Activated CD4-positive, alpha-beta T cell treated with anti-CD3 and anti-CD28 coated beads, Interleukin-2, Interleukin-4, amounts not matched to agents 100 ng/mL and 50 ng/mL, durations not matched to agents 16 hours and 8 hours (primary cell): ENCODE measurements at places on chromosomes 1 and 21.

- DNase-seq = no peak
These were observed 116.0 kb downstream of the TOMM20 start for GRCh38 chr1:235012436-235013210.

- no peak for DNase-seq
These were observed 29.5 kb downstream of the C2CD2 start for GRCh38 chr21:41924368-41924754.

DNA sequence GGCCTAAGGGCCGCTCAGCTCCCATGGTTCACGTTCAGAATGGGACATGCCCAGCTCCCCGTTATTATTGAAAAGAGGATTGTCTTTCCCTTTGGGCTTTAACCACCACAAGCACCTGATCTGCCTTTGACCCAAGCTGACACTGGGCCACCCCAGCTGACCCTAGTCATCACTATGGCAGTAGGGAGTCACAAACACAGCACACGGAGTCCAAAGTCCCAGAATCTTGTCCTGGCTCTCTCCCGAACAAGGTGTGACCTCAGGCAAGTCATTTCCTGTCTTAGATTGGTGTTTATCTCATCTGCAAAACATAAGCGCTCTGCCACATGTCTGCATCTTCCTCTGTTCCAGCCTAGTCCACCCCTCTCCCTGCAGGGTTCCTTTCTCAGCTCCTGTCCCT is 31.5 kb downstream of the IGFN1 start:
- no peak for DNase-seq

- no peak for DNase-seq
These were observed 20.5 kb downstream of the RRP15 start for GRCh38 chr1:218305472-218306064.

DNA sequence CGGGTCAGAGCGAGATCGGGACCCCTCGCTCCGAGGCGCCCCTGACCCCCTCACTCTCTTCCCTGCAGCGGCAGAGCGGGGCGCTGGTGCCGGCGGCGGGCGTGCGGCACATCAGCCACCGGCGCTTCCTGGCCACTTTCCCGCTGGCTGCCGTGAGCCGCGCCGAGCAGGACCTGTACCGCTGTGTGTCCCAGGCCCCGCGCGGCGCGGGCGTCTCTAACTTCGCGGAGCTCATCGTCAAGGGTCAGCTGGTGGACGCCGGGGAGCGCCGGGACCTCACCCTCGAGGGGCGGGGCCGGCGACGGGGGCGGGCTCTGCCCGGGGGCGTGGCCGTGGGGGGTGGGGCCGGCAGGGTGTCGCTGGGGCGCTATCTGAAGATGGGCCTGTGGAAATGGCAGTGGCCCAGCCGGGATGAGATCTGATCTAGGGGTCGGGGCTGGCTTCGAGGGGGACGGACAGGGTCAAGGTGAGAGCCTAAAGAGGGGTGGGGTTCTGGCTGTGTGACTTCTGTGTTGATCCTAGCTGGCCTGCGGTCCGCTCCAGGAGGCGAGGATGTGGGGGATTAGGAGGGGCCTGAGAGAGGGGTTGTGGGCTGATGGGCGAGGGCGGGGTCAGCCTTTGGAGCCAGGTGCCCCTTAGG is 23.6 kb downstream of the PTPRU start:
- DNase-seq = peak; percentile 19

GRCh38 chr1:187985897-187986654 is 1157.3 kb downstream of the PLA2G4A start:
- DNase-seq = no peak

GRCh38 chr1:167856711-167857418 is 57.1 kb downstream of the ADCY10 start:
- no peak for DNase-seq

- DNase-seq = no peak
These were observed 318.3 kb downstream of the RRAGC start for GRCh38 chr1:38541223-38541622.

DNA sequence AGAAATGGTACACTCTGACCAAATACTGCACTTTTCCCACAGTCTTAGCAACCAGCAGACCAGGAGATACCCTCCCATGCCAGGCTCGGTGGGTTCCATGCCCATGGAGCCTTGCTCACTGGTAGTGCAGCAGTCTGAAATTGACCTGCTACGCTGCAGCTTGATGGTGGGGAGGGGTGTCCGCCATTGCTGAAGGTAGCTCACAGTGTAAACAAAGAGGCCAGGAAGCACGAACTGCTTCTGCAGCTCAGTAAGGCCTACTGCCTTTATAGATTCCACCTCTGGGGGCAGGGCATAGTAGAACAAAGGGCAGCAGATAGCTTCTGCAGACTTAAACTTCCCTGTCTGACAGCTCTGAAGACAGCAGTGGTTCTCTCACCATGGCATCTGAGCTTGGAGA is 12.3 kb upstream of the IFI44L start:
- no peak for DNase-seq

DNA sequence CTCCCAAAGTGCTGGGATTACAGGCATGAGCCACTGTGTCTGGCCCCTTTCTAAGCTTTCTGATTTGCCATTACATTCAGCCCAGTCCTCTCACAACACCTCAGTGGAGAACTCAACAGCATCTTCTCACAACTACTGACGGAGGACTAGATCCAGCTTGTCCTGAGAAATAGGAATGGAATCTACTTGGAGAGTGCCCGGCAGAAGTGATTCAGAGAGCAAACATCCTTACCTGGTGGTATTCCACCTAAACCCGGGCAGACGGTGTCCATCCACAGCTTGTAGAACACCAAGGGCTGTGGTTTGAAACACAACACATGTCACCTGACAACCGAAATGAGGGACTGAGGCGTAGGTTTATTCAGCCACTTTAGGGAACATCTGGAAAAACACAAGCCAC is 28.8 kb upstream of the CCSAP start:
- DNase-seq = no peak

- no peak for DNase-seq
These were observed 35.5 kb upstream of the HHAT start for GRCh38 chr1:210293171-210293607.

GRCh38 chr1:78060857-78061563 is 15.2 kb downstream of the GIPC2 start:
- DNase-seq = no peak

DNA sequence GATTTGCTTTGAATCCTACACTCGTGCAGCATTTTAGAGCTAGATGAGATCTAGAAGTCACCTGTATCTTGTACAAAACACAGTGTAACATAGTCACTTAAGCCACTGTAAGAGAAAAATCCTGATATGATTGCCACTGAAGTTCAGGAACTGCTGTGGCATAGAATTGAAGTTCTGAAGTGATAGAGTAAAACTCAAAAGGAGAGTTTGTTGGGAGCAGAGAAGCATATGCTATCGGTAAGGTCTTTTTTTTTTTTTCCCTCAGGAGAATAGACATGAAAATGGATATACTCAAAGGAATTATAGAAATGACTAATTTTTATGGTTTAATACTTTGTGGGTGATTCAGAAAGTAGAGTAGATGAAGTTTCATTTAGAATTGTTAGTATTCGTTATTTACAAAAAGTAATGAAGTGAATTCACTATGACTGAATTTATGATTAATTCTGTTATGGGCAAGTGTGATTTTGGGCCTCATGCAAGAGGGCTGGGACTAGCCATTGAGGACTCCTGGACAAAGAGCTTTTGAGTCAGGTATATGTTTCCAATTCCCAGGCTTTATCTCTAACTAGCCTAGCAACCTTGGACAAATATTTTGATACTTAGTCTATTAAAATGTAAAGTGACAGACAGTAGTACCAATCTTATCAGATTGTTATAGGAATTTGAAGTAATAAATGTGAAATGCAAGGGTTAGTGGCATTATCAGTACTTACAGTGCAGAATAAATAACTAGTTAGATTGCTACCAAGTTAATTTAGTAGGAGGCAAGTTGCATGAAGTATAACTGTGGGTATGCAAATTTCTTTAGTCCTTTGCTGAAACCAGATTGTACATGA is 3.1 kb downstream of the KCTD3 start:
- DNase-seq = peak; percentile 2

- no peak for DNase-seq
These were observed 42.0 kb upstream of the ADARB1 start for GRCh38 chr21:45032332-45032731.

DNA sequence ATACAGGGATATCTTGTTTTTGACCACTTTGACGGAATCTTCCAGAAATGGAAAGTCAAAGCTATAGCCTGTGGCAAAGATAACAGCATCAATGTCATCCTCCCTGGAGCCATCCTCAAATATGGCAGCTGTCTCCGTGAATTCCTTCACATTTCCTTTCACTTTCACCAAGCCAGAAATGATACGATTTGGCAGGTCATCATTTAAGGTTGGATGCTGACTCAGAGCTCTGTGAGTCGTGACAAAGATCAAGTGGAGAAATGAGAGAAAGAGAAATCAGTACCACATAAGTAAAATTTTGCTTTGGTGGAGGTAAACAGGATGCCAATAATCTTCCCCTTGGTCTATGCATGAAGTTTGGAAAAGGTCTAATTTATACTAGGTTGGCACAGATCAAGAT is 23.9 kb downstream of the FMO5 start:
- no peak for DNase-seq

GRCh38 chr1:195472291-195472690 is 1135.9 kb downstream of the KCNT2 start:
- DNase-seq = no peak

- DNase-seq = no peak
These were observed 6.9 kb downstream of the ANKRD35 start for GRCh38 chr1:145878724-145879123.

- no peak for DNase-seq
These were observed 209.9 kb downstream of the FAF1 start for GRCh38 chr1:50750021-50750619.

DNA sequence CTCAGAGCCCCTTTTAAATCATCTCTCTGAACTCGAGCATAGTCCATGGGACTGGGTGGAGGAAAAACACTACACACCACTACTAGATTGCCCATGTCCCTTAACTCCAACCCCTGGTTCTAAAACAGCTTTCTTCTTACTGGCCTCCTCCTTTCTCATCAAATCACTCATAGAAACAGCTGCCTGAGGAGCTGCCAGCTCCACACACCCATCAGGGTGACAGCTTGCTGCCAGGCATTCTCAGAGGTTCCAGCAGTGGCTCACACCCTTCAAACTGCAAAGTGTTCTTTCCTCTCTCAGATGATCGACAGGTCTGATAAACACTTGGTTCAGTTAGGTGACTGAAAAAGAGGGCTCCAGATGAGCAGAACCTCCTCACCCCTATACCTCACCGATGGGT is 543.0 kb upstream of the PLXNA2 start:
- no peak for DNase-seq

DNA sequence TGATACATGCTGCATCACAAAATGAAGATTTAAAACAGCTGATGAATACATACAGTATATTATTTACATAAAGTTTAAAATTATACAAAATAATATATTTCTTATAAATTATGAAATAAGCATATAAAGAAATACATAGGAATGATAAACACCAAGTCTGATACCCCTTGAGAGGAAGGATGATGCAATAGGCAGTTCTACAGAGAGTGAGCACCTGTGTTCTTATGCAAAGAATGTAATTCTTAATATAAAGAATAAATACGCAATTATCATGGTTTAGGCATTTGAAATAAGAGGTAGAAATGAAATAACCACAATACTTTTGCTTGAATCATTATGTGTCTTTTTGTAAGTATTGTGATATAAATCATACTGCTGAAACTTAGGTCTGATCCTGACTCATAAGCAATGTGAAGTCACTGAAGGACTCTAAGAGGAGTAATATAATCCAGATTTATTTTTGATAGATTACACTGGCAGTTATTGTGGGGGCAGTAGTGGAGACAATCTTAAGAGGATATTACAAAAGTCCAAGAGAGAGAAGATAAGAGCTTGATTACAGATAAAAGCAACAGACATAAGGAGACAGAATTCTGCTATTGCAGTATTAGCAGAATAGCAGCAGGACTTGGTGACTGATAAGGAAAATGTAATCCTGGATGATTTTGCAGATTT is 39.0 kb downstream of the TTLL7 start:
- DNase-seq = no peak

DNA sequence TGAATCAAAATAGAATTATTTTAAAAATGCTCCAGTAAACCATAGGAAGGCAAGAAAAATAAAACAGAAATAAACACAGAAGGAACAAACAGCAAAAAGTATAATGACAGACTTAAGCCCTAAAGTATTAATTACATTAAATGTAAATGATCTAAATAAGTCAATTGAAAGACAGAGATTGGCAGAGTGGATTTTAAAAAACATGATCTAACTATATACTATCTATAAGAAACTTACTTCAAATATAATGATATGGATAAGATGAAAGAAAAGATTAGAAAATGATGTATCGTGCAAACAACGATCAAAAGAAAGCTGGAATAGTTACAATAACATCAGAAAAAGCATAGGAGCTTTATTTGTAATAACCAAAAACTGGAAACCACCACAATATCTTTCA is 90.8 kb downstream of the CAMK2N1 start:
- no peak for DNase-seq

DNA sequence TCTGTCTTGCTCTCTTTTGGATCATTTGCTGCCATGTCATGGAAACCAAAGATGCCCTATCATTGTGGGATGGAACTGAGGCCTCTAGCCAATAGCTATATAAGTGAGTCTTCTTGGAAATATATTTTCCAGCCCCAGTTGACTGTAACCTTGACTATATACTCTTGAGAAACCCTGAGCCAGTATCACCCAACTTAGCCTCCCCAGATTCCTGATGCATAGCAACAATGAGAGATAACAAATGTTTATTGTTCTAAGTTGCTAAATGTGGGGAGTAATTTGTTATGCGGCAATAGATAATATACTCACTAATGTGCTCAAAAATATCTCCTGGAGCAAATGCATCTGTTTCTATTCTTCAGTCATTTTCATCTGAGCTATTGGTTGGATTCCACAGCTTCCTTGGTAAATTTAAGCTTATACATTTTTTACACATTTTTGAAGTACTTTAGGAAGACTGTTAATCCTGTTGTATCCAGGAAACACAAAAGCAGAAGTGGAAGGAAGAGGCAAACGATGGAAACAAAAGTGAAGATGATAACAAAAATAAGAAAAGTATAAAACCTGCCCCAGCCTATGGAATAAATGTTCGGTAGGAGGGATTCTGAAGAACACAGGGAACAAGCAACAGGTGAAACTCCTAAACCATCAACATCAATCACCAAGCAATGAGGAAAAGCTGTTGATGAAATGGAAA is 6.3 kb upstream of the SRRM1 start:
- no peak for DNase-seq

- DNase-seq = no peak
These were observed 348.2 kb downstream of the RWDD3 start for GRCh38 chr1:95582191-95582590.

DNA sequence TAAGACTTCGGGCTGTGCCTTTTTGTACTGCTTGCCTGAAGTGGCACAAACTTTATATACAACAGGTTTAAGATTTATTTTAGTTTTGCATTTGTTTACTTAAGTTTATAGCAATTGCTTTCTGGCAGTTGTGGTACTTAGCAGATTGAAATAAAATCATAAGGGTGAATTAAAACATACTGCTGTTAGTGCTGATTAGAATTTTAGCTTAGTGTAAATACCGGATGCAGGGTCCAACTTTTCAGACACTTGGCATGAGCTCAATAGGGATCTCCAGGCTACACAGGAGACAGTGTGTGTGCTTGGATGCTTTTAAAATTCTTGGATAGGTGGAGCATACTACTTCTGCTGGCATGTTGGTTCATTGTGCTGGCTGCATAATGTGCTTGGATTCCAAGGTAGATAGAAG is 159.6 kb downstream of the NFIA start:
- no peak for DNase-seq

- no peak for DNase-seq
These were observed 42.7 kb downstream of the MORN1 start for GRCh38 chr1:2348346-2349325.

GRCh38 chr1:193299038-193299437 is 112.6 kb upstream of the B3GALT2 start:
- DNase-seq = no peak
